ENCODE measurements at places on chromosomes 5 and 9.

GRCh38 chr9:126125992-126126409 lies 200.6 kb upstream of the MVB12B start:
- no peak for DNase-seq

DNA sequence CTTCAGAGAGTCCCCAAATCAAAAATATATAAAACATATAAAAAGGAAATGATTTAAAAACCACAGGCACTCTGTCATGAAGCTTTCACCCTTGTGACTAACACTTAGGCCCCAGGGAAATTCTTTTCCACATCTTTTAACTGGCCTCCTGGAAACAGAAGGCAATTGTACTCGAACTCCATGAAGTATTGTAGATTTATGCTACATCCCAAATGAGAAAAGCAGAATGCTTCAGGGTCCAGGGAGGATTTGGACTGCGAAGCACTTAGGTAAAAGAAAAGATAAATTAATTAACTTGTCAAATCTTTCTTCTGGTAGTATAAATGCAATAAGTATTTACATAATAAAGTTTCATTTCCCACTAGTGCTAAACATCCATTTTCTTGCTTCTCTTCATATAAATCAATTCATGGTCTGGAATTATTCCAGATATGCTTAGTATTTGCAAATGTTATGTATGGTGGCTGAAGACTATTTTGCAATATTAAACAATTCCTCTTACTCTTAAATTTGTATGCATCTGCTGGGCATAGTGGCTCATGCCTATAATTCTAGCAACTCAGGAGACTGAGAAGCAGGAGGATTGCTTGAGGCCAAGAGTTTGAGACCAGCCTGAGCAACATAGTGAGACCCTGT lies 64.9 kb upstream of the ELL2 start:
- DNase-seq = no peak

- no peak for DNase-seq
Measured at GRCh38 chr5:141941307-141941706, 16.7 kb downstream of the PCDH12 start.

DNA sequence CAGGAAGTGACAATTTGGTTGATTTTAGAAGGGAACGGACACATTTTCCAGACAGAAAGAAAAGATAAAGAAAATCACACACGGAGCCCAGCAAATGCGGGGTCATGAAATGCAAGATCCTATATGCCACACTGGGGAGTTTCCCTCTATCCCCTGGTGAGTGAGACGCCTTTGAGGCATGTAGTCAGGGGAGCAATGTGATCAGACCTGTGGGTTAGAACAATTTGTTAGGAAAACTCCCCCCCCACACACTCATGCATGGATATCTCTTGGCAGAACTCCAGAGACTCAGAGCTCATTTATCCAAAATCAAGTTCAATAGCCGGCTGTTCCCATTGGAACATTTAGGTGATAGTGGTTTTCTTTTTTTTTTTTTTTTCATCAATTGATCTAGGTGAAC lies 71.7 kb upstream of the TRIO start:
- no peak for DNase-seq

- DNase-seq = no peak
Measured at GRCh38 chr5:6404129-6404528, 25.8 kb upstream of the MED10 start.

GRCh38 chr5:51821697-51822096 lies 438.4 kb downstream of the ISL1 start:
- no peak for DNase-seq

All from ovary (tissue), 10 donors.